ENCODE measurements at places on chromosomes 1 and 21.

GRCh38 chr1:248918131-248918530 is 12.1 kb downstream of the PGBD2 start:
- no peak for DNase-seq

- DNase-seq, result no peak
Observed at GRCh38 chr1:201848230-201848629, 19.3 kb downstream of the IPO9 start.

DNA sequence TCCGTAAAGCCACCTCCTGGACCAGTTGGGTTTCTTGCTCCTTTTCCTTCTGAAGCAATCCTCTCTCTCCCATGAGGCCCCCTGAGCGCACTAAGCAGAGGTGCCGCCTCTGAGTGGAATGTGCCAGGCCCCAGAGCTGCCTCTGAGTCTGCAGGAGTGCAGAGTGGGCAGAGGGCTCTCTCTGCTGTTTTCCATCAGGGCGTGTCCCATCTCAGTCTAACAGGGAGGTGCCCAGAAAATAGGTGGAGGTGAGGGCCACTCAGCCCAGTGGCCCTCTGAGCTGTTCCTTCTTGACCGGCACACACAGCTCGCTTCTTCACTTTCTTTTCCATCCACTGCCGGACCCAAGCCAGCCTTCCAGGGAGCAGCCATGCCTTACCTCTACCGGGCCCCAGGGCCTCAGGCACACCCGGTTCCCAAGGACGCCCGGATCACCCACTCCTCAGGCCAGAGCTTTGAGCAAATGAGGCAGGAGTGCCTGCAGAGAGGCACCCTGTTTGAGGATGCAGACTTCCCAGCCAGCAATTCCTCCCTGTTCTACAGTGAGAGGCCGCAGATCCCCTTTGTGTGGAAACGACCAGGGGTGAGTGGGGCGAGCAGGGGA is at the start of gene CAPN9:
Gene CAPN9, plus strand, starts transcription at position 262 of the 604 bp plus-strand sequence. Its CDS starts 109 bp downstream, at position 371.
- no peak for DNase-seq

DNA sequence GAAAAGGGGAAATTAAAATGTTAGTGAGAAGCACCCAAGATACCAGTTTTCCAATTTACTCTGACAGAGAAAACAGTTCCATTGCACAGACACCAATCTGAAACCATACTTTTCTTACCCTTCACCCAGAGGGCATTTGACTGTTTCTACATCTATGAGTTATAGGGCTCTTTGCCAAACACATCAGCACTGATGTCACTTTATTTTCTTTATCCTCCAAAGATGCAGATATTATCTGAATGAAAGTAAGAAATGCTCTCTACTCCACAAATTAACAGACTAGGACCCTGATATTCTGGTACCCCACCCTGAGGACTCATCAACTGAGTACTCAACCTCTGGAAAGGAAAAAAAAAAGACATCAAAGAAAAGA is 24.2 kb upstream of the PEX19 start:
- DNase-seq, result no peak

GRCh38 chr1:29320156-29320940 is 84.0 kb downstream of the PTPRU start:
- DNase-seq, result no peak

GRCh38 chr1:8047686-8048445 is 21.8 kb upstream of the ERRFI1 start:
- DNase-seq, result no peak

- DNase-seq, result no peak
Observed at GRCh38 chr1:178488393-178488792, 8.4 kb downstream of the CLEC20A start.

GRCh38 chr1:223837687-223838086 is 8.1 kb downstream of the TP53BP2 start:
- no peak for DNase-seq

DNA sequence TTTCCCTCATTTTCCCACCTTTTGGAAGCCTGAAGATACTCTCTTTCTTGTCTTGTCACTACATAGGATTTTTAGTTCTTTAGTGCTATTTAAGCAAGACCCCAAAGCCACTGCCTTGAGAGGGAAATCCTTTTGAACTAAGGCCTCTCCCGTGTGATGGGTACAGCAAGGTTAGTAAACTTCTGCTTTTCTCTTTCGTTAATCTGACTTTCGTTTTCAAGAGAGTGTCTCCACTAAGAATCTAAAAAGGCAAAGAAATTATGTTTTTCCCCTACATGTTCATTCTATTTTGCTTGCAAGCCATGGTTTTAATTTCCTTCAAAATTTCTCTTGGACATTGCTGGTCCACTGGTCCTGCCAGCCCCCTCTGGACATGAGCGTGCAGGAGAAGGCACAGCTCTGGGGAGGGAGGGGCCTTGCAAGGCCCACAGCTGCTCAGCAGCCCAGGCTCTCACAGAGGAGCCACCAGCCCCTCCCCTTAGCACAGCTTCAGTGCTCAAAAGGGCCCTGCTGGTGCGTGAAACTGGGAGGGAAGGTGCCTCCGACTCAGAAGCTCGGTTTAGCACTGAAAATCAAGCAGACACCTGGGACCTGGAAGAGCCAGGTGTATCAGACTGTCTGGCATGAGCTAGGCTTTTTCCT is 210.9 kb upstream of the GALNT2 start:
- no peak for DNase-seq

DNA sequence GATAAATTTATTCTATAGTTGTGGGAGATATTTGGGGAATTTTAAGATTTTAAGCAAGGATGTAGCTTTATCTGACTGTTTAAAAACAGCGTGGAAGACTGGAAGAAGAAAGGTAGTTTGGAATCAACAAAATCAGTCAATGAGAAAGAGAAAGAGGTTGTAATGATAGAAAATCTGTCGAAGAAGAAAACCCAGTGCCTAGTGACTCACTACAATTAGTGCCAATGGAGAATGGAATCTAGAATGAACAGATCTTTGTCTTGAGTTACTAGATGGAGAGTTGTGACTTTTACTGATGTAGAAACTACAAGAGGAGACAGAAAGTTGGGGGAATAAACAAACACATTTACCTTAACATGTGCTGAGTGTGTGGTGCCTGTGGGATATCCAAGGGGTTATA is 577.8 kb upstream of the NR5A2 start:
- DNase-seq, result no peak

GRCh38 chr21:34509151-34509550 is 2.9 kb downstream of the KCNE1 start:
- no peak for DNase-seq

- no peak for DNase-seq
Observed at GRCh38 chr1:17440074-17440826, 773 bp upstream of the RCC2 start.

DNA sequence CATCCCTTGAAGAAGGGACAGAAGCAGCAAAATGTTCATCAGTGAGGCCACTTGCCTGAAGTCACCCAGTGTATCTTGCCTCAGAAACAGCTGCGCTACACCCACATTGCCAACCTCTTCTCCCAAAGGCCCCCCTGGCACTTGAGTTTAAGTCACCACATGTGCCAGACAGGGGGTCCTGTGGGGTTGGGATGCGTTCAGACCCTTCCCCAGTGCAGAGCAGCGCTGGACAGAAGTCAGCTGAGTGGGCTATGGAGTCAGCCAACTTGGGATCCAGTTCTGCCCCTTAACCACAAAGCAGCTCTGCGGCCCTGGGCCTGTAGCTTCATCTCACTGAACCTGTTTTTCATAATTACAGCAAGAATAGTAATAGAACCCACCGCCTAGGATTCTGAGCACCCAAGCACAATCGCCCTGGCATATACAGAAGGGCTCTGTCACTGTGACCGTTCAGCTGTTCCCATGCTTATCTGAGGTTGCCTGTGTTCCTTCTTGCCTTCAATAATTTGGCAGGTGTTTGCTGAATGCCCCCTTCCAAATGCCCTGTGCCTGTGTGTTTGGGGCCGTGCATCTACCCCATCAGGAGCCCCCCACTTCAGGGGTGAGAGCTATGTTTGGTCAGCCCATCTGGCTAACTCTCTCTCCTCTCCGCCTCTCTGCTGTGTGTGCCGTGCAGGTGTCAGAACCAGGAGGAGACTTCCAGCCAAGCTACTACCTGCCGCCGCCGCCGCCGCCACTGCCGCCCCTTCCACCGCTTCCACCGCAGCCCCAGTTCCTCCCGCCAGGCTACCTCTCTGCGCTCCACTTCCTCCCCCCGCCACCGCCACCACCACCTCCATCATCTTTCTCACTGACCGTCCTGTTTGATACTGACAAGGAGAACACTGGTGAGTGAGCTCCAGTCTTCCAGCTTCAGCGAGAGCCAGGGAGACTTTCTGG is 5.0 kb downstream of the DMRTB1 start:
- no peak for DNase-seq

GRCh38 chr1:70387507-70387906 is 23.6 kb upstream of the CTH start:
- no peak for DNase-seq

- no peak for DNase-seq
Observed at GRCh38 chr1:58948671-58949070, 164.8 kb upstream of the JUN start.
